ENCODE measurements at places on chromosomes 5 and 9.

GRCh38 chr9:116372081-116372673 lies 218.6 kb downstream of the PAPPA start:
- DNase-seq = no peak

- no peak for DNase-seq
These were observed 1951.4 kb upstream of the WWC1 start for GRCh38 chr5:166340039-166340438.

GRCh38 chr5:106610041-106610440 lies 1060.7 kb downstream of the EFNA5 start:
- DNase-seq = no peak

GRCh38 chr5:65791712-65792673 lies 70.0 kb downstream of the NLN start:
- no peak for DNase-seq
